Esophagus mucosa (tissue), 1 donor: ENCODE measurements at places on chromosomes 2 and 18. TPM values are rescaled to one million over a fixed set of nuclear protein-coding genes. Genes with fewer than 3 reads are reported as not detected.

GRCh38 chr2:24020244-24020643, 10.4 kb downstream of the MFSD2B start:
- no peak for ATAC-seq

The TRIM54 gene
- total RNA-seq: 0.16 TPM

- ATAC-seq: no peak
Measured at GRCh38 chr2:205245001-205245400, 437.3 kb upstream of the NRP2 start.

The CCDC178 gene
- 0.36 TPM for total RNA-seq

GRCh38 chr2:215833531-215834162, 179.7 kb downstream of the MREG start:
- no peak for ATAC-seq

The RND3 gene
- total RNA-seq: 62.3 TPM

- no peak for ATAC-seq
Measured at GRCh38 chr2:206511283-206511682, 68.0 kb downstream of the ADAM23 start.

GRCh38 chr2:95382686-95383634, 19.5 kb upstream of the FAHD2A start:
- no peak for ATAC-seq

The ONECUT2 gene
- under 0.01 TPM for total RNA-seq

The PSMA8 gene
- not detected for total RNA-seq

- ATAC-seq: peak; percentile 29
Measured at GRCh38 chr2:3500326-3500899, 18.9 kb downstream of the ADI1 start.

- peak; percentile 99 for ATAC-seq
Measured at GRCh38 chr2:185979546-185980071, 241.0 kb downstream of the FSIP2 start.

- ATAC-seq: no peak
Measured at GRCh38 chr2:31446848-31447247, 32.3 kb upstream of the XDH start.

DNA sequence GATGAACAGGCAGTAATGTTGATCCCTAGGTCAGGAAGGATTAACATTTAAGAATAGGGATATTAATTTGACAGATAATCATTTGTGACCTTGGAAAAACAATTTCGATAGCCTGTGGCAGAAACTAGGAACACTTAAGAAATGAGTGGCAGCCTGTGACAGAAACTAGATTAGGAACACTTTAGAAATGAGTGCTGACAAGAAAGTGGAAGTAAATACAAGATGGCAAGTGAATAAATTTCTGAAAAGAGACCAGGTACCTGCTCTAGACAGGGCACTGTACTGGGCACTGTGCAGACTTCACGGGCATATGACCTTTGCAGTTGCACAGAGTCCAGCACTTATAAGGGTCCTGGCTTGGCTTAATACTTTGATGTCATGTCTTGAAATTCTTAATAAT, 5.5 kb upstream of the HNRNPA3 start:
- ATAC-seq: no peak

GRCh38 chr18:72171596-72171995, 372.5 kb downstream of the CBLN2 start:
- ATAC-seq: no peak

GRCh38 chr2:82494739-82495138, 1964.3 kb downstream of the SUCLG1 start:
- no peak for ATAC-seq
